HCEC 1CT (cell line): ENCODE measurements at places on chromosomes 13 and 19.
A peak's percentile ranks its signal among the peaks of the same experiment; 100 is the strongest.

DNA sequence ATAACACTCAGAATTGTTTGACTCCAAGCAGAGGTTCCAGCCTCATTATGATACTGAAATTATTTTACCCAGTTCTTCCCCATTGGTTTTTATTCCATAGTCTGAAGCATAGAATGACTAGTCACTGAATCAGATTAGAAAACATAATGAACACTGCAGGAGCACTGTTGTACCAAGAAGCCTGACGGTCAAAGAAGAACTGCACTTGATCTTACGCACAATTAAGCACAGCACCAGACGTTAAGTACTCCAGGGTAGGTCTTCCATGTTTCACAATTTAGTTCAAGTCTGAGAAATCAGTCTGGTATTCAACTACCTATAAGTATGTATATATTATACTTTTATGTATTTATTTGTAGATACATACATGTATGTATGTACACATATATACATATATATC lies 973.5 kb upstream of the SPRY2 start:
- DNase-seq, result no peak

GRCh38 chr13:50511877-50512341 lies 331.6 kb downstream of the DLEU7 start:
- no peak for DNase-seq

GRCh38 chr13:97127842-97128241 lies 94.3 kb upstream of the MBNL2 start:
- no peak for DNase-seq

DNA sequence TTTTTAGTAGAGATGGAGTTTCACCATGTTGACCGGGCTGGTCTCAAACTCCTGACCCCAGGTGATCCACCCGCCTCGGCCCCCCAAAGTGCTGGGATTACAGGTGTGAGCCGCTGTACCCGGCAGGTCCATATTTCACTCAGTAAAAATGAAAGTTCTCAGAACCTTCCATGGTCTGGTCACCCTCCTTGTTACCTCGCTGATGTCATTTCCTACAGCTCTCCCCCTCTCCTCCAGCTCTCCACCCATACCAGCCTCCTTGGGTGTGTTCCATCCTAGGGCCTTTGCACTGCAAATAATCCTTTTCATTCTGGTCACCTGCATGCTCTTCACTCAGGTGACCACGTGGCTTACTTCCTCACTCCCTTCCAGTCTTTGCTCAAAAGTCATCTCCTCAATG lies 78.2 kb upstream of the TNFSF11 start:
- no peak for DNase-seq

- DNase-seq, result no peak
Measured at GRCh38 chr19:511101-511851, 4.0 kb downstream of the TPGS1 start.

- no peak for DNase-seq
Measured at GRCh38 chr13:68713394-68713793, 1394.2 kb upstream of the ATXN8OS start.

DNA sequence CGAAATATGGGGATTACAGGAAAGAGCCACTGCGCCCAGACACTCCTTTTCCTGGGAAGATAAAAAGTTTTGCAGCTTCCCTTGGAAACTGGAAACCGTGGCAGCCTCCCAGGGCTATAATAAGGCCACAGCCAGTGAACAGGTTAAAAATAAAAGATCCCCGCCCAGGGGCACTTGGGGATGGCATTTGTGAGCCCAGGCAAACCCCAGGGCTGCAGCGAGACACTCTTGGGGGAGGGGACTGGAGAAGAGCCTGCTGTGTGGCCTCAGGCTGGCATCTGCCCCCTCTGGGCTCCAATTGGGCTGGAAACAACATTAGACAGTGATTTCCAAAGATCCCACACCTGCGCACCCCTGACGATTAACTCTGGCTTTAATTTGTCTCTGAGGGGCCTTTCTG lies 11.2 kb downstream of the FEM1A start:
- no peak for DNase-seq

- DNase-seq, result no peak
Measured at GRCh38 chr13:98478189-98479129, 98.4 kb downstream of the STK24 start.

DNA sequence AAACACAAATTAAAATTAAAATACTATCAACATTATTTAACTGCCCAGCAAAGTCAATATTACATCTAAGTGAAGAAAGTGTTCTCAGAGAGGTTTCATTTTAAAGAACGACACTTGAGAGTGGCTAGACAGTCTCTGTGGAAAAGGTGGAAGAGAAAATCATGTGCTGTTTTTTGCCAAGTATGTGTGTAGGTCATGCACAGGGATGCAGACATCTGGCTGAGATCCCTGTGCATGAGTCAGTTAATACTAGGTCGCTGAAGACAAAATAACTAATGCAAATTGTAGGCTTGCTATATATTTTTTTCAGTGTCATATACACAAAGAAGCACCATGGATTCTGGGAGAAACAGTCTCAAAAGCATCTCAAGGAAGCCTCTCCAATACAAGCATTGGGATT lies 44.3 kb upstream of the ENOX1 start:
- DNase-seq, result peak; percentile 73

DNA sequence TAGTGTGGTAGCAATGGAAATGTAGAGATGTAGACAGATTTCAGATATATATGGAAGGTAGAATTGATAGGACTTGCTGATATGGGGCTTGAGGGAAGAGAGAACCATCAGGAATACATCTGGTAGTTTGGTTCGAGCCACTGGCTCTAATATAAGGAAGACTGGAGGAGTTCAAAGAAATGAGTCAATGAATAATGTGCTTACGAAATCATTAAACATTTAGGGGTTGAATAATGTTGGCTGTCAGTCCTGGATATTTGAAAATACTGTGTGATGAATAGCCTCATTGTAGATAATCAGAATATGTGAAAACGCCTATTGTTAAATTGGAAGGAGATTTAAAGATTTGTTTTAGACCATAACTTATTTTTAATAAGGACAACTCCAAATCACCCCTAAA lies 21.6 kb downstream of the SGCG start:
- no peak for DNase-seq

DNA sequence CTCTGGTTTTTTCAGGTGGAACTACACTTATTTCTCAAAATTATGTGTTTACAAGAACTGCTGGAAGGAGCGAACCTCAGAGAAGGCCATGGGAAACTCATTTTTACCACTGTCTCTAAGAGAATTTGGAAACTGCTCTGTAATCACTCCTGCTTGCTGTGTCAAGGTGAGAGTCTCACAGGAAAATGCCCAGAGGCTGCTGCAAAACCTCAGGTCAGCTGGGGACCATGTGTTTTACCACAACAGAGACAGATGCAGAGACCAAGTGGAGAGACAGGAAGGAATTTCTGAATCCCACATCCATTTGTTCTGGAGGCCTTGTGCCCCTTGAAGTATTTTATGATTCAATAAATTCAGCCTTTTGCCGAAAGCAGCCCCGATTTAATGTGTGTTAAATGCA lies 743.8 kb upstream of the SLC10A2 start:
- DNase-seq, result no peak

DNA sequence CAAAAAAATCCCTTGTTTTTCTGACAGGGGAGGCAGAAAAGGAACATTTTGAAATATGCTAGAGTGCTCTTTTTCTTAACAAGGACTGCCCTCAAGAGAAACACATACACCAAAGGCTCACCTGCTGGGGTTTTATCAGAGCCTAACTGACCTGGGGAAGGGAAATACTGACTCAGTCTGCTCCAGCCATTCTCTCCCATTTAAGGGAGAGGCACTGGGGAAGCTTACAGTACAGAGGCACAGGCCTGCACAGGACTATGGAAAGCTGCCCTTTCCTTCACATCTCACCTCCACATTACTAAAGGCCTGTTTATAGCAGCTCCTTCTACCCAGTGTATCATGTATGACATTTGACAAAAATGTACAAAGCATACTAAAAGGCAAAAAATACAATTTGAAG lies 30.3 kb downstream of the TNFRSF19 start:
- DNase-seq, result no peak

DNA sequence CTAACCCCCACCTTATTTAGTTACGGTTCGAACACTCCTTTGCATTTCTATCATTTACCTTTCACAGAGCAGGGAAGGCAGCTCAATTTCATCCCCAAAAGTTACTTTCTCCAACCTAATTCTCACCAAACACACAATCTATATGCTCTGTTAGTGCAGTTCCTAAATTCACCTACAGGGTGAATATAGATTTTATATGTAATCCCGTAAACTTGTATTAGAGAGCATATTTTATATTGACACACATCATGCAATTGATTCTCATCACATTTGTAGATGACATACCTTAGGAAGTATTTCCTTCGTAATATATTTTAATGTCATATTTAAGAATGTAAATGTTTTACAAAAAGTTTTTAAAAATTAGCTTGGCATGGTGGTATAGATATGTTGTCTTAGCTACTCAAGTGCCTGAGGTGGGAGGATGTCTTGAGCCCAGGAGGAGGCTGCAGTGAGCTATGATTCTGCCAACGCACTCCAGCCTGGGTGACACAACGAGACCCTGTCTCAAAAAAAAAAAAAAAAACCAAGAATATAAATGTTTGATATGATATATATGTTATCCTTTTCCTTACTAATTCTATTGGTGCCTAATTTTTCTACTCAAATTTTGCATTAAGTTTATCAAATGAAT lies 57.3 kb upstream of the TNFRSF19 start:
- no peak for DNase-seq

DNA sequence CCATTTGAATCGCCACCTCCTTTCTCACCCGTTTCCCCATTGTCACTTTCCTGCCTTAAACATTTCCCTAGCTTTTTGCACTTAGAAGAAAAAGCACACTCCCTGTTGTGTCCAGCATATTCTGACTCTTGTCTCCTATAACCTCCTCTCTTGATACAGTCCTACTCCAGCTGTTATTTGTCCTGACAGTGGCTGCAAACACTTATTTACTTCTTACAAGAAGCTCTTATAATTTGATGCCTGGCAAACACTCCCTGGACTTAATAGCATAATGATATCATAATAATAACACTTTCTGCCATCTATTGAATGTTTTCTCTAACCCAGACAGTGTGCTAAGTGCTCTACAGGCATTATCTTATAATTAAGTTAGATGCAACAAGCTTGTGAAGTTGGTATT lies 76.6 kb downstream of the DGKH start:
- DNase-seq, result no peak

DNA sequence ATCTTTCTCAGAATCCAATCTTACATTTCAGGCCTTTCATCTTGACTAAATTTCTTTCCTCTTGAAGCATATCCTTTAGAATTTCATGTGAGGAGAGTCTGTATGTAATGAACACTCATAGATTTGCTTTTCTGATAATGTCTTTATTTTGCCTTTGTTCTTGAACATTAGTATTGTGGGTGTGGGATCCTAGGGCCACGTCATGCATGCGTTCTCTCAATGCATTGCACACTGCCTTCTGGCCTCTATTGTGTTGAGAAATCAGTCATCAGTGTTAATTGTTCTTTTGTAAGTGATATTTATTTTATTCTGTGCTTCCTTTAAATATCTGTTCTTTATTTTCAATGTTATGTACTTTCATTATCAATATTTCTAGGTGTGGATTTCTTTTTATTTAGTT lies 364.9 kb downstream of the OXGR1 start:
- no peak for DNase-seq

- peak; percentile 47 for DNase-seq
Measured at GRCh38 chr13:38141792-38142191, 207.9 kb upstream of the UFM1 start.

- DNase-seq, result no peak
Measured at GRCh38 chr19:623175-623916, 10.0 kb downstream of the POLRMT start.

DNA sequence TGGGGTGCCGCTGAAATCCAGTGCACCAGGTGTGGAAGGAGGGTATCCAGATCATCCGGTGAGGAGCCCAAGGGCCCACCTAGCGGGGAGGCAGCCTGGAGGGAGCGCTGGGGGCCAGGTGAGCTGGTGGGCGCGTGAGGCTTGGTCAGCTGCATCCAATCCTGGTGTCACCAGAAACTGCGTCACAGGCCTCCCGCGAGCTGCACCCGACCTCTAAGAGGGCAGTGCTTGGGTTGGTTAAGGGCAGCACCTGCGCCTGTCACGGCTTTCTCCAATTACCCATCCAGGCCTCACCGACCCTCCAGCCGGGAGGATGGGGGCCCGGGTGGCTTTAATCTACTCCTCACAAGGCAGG lies 284 bp downstream of the RNF17 start:
- DNase-seq, result no peak

DNA sequence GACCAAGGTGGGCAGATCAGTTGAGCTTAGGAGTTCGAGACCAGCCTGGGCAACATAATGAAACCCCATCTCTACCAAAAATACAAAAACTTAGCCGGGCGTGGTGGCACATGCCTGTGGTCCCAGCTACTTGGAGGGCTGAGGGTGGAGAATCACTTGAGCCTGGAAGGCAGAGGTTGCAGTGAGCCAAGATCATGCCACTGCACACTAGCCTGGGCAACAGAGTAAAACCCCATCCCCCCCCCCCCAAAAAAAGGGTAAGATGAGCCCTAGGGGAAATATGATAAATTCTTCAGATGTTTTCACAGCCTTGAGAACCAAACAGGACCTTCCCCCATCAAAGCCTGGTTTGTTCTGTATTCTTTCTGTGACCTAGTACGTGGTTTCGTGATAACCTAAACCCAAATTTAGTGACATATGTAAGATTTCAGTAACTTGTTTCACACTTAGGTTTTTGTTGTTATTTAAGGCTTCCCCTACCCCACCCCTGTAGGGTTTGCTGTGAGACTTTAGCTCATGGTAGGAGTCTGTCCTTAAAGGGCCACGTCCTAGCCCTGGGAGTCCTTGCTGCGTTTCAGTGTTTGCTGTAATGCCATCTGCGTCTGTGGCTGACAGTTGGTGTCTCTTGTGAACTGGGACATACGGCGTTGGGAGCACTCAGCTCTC lies 49.6 kb downstream of the MYO9B start:
- no peak for DNase-seq

DNA sequence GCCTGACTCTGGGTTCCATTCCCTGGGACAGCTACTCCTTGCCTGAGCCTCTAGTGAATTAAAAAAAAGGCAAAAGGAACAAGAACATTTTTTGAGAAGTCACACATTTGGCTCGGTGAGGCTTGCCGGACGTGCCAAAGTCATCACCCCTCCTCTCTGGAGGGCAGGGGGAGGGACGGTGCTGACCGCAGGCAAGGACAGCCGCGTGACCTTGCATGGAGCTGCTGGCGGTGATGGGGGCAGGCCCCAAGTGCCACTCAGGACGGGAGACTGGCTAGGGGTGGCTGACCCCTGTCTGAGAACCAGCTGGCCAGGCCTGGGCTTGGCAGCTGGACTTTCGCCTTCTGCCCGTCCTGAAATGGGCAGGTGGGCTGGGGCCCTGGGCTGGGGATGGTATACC lies 26.4 kb downstream of the MAP2K2 start:
- DNase-seq, result no peak

GRCh38 chr13:77000475-77000874 lies 8.6 kb downstream of the CLN5 start:
- peak; percentile 19 for DNase-seq
